ENCODE measurements at places on chromosomes 7 and 10.

GRCh38 chr7:134768243-134768642 lies 11.2 kb upstream of the CALD1 start:
- H3K27me3 ChIP-seq, result no peaks in the 10 kb centered on the region
- H3K36me3 ChIP-seq, result no peaks in the 10 kb centered on the region
- no peak for DNase-seq
- no peaks in the 10 kb centered on the region for H3K4me1 ChIP-seq
- H3K27ac ChIP-seq, result peak overlapping the region; percentile 66

GRCh38 chr10:130994845-130995244 lies 316.7 kb downstream of the TCERG1L start:
- no peaks in the 10 kb centered on the region for H3K27me3 ChIP-seq
- peaks cover 17% of the 10 kb centered on the region for H3K4me1 ChIP-seq
- DNase-seq, result peak; percentile 46
- no peak overlapping the region for H3K4me3 ChIP-seq

GRCh38 chr7:102322202-102322715 lies 34.0 kb downstream of the SPDYE6 start:
- no peaks in the 10 kb centered on the region for H3K27me3 ChIP-seq
- no peak for DNase-seq
- H3K4me3 ChIP-seq, result no peak overlapping the region
- no peaks in the 10 kb centered on the region for H3K4me1 ChIP-seq
- no peak overlapping the region for H3K27ac ChIP-seq

DNA sequence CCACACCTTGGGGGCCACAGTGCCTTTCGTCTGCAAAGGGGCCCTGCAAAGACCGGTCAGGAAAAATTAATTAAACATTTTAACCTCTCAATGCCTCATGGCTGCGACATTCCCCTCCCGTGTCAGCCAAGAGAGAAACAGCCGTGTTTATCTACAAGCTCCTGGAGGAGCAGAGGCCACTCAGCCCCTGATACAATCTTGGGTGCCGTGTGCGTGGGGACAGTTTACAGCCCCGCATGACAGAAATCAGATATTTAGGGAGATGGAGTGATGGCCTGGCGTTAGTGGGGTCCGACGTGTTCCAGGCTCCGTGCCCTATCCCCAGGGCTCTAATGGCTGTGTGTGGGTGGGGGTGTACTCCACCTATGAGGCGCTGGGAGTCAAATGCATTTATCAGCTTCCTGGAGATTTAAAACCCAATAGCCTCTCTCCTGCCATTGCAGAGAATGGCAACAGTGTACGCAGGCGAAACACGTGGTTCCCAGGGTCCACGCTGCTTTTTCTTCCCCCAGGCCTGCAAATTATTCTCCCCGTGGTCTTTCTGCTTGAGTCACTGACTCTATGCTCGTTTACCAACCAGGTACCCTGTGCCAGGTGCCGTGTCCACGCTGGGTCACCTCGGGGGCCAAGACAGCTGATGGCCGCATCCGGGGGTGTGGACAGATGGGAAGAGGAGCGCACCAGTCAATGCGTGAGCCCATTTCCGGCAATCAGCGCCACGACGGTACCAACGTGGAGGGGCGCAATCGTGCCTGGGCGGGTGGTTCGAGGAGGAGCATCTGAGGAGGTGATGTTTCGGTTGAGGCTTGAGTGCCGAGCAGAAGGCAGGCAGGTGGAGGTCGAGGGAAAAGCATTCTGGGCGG lies 26.6 kb upstream of the PSMG3 start:
- no peak for DNase-seq
- H3K36me3 ChIP-seq, result no peaks in the 10 kb centered on the region
- H3K27me3 ChIP-seq, result peaks cover 27% of the 10 kb centered on the region
- no peak overlapping the region for H3K4me3 ChIP-seq
- no peak overlapping the region for H3K27ac ChIP-seq
- H3K4me1 ChIP-seq, result no peaks in the 10 kb centered on the region

DNA sequence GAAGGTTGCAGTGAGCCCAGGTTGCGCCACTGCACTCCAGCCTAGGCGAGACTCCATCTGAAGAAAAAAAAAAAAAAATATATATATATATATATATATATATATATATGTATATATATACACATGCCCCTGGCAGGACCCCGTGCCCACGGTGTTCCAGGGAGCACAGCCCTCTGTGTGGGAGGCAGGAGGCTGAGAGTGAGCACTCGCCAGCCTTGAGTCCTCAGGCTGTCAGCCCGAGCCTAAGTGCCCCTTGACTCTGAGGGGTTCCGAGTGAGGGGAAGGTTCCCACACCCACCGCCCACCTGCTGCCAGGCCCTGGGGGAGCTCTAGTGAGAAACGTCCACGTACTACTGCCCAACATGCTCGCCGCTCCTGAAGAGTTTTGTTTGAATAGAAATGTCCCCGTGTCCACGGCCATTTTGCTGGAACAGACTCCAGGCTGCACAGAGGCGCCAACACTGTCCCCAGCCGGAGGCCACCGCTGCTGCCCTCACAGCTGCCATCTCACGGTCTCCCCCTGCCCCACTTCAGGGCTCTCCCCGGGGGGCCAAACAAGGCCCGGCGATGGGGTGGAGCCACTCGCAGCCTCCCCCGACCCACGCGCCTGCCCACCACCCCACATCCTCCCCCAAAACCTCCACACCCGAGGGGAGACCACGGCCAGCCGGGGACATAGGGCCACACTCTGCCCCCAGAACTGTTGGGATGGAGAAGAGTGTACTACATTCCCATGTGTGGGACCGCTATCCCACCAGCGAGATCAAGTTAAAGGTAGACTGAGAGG lies 62.8 kb upstream of the EBF3 start:
- H3K4me3 ChIP-seq, result no peak overlapping the region
- no peaks in the 10 kb centered on the region for H3K4me1 ChIP-seq
- H3K27me3 ChIP-seq, result no peaks in the 10 kb centered on the region
- DNase-seq, result no peak
- H3K27ac ChIP-seq, result no peak overlapping the region
